ENCODE measurements at places on chromosomes 11 and 22.

- peak; percentile 67 for DNase-seq
Measured at GRCh38 chr11:77619576-77620198, 17.9 kb downstream of the CLNS1A start.

- peak; percentile 88 for DNase-seq
Measured at GRCh38 chr11:119728651-119729580, at the start of gene NECTIN1. Gene NECTIN1, minus strand, starts transcription at chr11:119729200. Its CDS starts 647 bp downstream, at chr11:119728553.

DNA sequence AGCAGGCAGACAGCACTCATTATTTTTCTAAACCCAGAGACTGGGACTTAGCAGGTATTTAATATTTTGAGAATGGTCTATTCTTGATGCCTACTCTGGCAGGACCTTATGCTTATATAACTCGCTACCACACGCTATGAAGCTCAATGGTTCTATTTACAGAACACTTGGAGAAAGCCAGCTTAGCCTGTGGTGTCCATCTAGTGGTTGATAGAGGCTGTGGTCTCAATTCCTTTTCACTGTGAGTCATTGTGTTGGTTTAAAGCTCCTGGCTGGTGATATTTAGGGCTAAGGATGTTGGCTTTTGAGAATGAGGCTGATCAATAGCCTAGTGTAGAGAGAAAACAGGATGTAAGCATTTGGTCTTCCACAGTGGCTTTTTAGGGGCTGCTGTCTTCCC is 206.4 kb downstream of the DBX1 start:
- DNase-seq: no peak

DNA sequence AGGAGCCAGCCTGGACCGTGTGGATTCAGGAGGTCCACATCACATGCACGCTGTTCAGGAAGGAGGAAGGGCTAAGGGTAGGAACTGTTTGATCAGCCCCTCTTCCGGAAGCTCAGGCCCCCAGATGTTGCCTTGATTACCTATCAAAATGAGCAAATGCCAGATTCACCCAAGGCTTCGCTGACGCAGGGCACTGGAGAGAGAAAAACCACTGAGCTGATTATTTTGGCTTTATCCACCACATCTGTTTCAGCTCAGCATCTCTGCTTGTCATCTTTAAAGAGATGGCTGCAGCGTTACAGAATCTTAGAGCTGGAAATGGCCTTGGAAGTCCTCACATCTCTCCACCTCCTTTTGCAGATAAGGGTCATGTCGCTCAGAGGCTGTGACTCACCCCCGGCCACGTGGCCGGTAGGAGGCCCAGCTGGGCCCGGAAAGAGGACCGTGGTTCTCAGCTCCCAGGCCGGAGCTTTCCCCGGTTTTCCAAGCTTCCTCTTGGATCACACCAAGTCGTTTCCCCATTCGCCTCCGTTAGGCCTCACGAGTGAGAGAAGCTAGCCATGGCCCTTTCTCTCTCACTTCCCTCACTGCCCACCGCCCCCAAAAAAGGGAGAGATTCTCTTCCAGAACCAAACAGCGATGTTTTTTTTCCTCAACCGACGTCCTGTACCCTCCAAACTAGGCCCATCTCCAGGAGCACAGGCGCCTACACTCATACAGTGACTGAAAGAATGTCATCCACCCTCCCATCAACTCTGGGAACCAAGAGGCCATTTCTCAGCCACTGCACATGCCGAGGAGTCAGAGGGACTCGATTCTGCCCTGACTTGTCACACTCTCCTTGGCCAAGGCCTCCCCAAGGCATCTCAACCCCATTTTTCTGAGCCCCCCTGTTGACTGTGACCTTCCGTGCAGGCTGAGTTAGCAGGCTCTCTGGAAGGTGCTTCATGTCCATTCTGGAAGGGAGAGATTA is 37.6 kb downstream of the LIF start:
- DNase-seq: no peak

DNA sequence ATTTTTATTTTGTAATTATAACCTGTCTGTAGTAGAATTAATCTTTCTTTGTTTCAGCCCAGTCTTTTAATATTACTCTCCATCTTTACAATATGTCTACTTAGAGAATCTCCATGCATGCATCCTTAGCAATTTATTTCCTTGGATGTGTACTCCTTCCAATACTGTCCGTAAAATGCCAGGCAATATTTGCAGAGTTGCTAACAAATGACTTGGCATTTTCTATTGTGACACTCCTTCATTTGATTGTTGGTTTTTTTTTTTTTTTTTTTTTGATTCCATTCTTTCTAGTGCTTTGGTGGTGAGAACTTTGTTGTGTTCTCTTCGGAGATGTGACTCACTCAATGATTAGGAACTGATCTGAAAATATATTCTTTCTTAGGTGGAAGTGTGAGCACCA is 220.3 kb downstream of the CNTN5 start:
- no peak for DNase-seq

DNA sequence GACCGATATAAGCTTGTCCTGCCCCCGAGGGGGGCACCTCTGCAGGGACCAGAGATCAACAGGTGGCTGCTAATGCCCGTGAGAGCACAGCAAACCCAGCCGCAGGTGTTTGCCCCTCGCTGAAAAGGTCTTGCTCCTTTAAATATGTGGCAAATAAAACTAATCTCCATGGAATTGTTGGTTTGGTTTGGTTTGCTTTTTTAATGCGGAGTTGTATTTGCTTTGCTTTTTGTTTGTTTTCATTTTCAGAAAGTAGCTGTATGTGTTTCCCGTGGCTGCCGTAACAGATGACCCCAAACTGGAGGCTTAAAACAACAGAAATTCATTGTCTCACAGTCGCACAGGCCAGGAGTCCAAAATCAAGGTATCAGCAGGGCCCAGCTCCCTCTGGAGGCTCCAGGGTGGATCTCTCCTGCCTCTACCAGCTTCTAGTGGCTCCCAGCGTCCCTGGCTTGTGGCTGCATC is 93.0 kb downstream of the CELSR1 start:
- no peak for DNase-seq

DNA sequence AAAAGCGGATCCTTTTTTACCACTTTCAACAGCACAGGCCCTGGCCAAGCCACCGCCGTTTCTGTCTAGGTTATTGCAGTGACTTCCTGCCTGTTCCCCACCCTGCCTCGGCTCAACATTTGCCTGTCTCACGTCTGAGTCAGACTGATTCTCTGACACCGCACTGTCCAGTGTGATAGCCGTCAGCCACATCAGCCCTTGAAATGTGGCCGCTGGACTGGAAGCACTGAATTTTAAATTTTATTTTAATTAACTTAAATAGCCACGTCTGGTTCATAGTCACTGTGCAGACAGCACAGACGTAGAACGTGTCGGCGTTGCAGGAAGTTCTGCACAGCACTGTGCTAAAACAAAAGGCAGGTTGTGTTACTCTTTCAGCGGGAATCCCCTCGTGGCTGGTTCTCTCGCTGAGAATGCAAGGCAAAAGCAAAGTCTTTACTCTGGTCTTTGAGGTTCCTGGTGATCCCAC is 56.3 kb upstream of the ADSL start:
- DNase-seq: no peak

GRCh38 chr11:71199226-71199820 is 53.1 kb downstream of the SHANK2 start:
- no peak for DNase-seq

DNA sequence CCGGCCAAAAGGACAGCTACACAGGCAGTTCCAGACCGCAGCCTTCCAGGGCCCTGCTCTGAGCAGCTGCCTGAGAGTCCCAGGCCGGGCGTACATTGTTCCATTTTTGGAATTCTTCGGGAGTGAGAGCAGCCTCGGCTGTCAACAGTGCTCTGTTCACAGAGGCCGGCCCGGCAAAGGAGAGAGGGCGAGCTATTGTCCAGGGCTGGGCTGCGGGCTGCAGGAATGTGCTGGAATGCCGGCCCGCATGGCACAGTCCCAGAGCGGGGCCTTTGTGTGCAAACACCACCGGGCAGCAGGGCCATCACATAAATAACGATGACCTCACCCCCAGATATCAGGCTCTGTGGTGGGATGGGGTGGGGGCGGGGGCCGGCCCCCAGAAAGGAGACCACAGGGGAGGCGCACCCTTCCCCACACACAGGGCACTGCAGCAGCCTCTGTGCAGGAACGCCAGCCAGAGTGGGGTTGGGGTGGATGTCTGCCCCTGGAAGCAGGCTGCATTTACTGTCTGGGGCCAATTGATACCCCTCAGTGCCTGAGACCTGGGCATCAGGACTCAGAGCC is 15.8 kb downstream of the LINC01488 start:
- DNase-seq: no peak

All from OCI-LY7 (cell line).